ENCODE measurements at places on chromosomes 16 and 17.

GRCh38 chr16:55495616-55496289 lies 13.1 kb upstream of the LPCAT2 start:
- DNase-seq: no peak

DNA sequence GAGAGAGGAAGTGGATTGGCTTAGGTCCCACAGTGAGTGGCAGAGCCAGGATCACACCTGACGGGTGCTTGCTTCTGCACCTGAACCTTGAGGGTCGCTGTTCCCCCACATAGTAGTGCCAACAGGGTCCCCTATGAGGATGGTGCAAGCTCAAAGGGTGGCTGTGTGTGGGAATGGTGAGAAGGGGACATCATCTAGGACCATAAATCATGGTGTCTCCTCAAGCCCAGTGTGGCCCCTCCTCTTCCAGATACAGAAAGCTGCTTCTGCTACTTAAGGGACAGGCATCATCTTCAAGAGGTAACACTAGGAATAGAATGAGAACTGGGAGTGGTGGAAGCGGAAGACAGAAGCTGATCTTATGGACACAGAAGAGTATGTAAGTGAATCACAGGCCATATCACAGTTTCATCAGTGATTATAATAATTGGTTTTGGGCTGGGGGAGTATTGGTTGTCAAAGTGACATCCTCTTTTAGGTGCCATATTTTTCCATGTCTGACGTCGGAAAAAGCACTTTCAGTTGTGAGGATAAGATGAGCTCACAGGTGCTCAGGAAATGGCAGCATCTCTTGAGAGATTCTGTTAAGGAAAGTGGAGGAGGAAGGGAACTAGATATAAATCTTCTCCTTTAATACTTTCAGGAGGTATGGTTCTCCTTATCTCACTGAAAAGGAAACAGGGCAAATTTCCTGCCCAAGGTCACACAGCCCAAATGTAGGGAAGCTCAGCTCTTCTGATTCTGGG lies 83.2 kb upstream of the HNF1B start:
- no peak for DNase-seq

DNA sequence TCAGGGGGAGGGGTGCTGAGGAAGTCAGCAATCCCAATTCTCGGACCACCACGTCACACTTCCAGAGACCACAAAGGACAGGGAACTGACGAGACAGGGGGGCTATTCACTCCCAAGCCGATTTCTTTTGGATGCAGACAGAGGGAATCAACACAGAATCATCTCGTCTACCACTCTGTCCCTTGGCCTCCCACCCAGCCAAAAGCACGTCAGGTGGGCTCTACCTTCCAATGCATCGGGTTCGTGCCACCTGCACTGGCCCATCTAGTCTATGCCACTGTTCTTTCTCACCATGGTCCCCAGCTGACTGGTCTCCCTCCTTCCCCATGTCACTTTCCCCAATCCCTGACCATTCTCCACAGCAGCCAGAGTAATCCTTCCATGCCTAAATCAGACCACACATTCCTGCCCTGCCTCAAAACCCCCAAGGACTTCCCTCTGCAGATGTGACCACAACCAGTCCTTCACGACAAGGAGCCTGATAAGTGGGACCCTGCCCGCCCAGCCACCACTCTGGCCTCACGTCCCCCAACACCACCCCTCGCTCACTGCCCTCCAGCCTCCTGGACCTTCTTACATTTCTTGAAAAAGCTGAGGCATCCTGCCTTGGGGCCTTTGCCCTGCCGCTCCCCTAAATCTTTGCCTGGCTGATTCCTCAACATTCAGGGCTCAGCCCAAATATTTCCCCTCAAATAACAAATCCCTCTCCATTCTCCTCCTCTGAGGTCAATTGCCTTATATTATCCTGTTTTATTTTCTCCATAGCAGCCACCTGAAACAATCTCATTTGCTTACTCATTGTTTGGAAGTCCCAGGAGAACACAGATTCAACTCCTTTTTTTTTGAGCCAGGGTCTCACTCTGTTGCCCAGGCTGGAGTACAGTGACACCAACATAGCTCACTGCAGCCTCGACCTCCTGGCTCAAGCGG lies 70.4 kb downstream of the IL21R start:
- no peak for DNase-seq

GRCh38 chr17:18968945-18969887 lies 17.3 kb downstream of the SLC5A10 start:
- no peak for DNase-seq

DNA sequence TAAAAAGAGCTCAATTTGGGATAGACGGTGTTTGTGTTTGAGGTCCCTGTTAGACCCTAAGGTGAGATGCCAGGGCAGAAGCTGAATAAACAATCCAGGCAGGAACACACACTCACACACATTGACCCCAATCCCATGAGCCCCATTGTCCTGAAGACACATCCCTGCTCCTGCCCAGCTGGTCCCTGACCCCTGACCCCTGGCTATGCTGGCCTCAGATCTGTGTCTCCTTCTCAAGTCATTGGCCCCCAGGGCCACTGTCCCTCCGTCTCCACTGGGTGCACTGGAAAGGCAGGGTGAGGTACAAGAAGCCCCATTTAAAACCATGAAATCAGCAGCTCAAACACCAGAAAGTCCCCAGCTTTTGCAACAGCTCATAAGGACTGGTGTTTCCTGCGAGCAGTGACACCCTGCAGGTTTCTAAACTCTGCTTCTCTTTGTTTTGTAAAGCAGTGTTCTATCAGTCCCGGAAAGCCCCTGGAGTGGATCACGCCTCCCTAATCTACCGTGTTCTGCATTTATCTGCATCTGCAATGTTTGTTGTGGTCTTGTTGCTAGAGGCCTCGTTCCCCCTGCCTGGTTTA lies 18.0 kb upstream of the ASGR2 start:
- DNase-seq: no peak
